CD4-positive, alpha-beta memory T cell (primary cell): ENCODE measurements at places on chromosomes 1 and 21. TPM values are rescaled to one million over a fixed set of nuclear protein-coding genes. Genes with fewer than 3 reads are reported as not detected.

CDK18 gene
- 0.78 TPM for total RNA-seq

DNA sequence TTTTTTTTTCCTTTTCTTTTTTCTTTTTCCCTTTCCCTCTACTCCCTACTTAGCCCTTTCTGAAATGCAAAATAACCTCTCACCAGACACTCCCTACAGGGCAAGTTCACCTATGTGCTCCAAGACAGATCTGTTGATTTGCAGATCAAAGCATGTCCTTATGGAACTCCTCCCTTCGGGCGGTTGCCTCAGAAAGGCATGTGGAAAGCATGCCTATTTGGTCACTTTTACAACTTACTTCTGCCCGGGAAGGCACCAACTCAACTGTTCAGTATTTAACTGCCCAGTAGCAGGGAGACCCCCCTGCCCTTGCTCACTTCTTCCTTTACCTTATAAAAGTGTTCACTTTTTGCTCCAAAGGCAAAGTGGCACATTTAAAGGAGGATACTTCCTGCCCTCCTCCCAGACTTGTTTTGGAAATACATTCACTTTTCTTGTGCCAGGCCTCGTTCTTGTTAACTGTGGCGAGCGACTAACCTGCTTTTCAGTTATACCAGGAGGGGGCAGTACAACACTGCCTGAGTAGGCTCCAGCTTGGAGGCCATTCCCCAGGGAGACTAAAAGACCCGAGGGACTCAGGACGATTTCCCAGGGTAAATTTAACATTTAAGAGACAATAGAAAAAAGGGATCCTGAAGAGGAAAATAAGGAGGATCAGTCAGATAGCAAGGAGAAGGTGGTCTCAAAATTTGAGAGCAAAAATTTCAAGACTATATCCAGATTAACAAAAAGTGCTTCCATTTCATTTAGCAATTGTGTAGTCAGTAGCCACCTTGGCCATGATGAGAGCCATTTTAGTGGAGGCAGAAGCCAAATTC is 12.3 kb upstream of the SLAMF7 start:
- DNase-seq = peak; percentile 67
- H3K27me3 ChIP-seq = no peaks in the 10 kb centered on the region
- H3K4me1 ChIP-seq = peaks cover 24% of the 10 kb centered on the region

GRCh38 chr1:242462867-242463266 is 61.6 kb downstream of the PLD5 start:
- H3K36me3 ChIP-seq = no peaks in the 10 kb centered on the region
- no peaks in the 10 kb centered on the region for H3K27me3 ChIP-seq
- DNase-seq = no peak

GRCh38 chr21:38202811-38203210 is 54.0 kb upstream of the KCNJ15 start:
- H3K27me3 ChIP-seq = no peaks in the 10 kb centered on the region
- H3K36me3 ChIP-seq = no peaks in the 10 kb centered on the region
- H3K27ac ChIP-seq = no peak overlapping the region
- no peak for DNase-seq
- no peak overlapping the region for H3K4me3 ChIP-seq

RSPO1 gene
- total RNA-seq = not detected

- no peaks in the 10 kb centered on the region for H3K36me3 ChIP-seq
- peaks cover 100% of the 10 kb centered on the region for H3K4me1 ChIP-seq
- DNase-seq = no peak
- H3K27me3 ChIP-seq = no peaks in the 10 kb centered on the region
Measured at GRCh38 chr1:211334986-211335385, 8.4 kb downstream of the TRAF5 start.

RIMKLA gene
- 0.06 TPM for total RNA-seq

UMODL1 gene
- total RNA-seq = 1.1 TPM

CHIA gene
- total RNA-seq = not detected

DNA sequence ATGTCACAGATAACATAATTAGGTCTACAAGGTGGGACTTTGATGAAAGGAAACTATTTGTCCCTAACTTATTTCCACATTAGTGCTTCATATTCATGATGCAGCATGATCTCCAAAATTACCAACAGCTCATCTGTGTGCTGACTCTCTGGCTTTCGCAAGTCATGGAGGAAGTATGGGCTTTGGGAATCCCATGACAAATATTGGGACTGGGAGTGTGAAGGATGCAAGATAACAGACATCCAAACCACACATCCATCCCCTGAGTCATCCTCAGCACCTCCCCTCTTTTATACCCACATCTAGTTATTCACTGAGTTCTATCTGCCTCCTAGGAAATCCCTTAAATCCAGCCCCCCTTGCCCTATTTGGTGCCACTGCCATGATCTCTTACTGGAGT is 102.8 kb upstream of the COL24A1 start:
- H3K27ac ChIP-seq = no peak overlapping the region
- DNase-seq = no peak
- no peaks in the 10 kb centered on the region for H3K36me3 ChIP-seq
- H3K4me3 ChIP-seq = no peak overlapping the region
- no peaks in the 10 kb centered on the region for H3K27me3 ChIP-seq

GRCh38 chr1:154962156-154962749 is 671 bp upstream of the PYGO2 start:
- peaks cover 46% of the 10 kb centered on the region for H3K36me3 ChIP-seq
- H3K27ac ChIP-seq = peak overlapping the region; percentile 84
- peak; percentile 41 for DNase-seq
- H3K27me3 ChIP-seq = no peaks in the 10 kb centered on the region

GRCh38 chr1:185789501-185790193 is 55.5 kb downstream of the HMCN1 start:
- H3K27ac ChIP-seq = no peak overlapping the region
- H3K4me1 ChIP-seq = no peaks in the 10 kb centered on the region
- H3K36me3 ChIP-seq = no peaks in the 10 kb centered on the region
- DNase-seq = no peak

LCE3E gene
- not detected for total RNA-seq

GRCh38 chr21:33937146-33937545 is 21.5 kb upstream of the ATP5PO start:
- peaks cover 89% of the 10 kb centered on the region for H3K4me1 ChIP-seq
- H3K4me3 ChIP-seq = peak overlapping the region; percentile 48
- DNase-seq = no peak
- no peaks in the 10 kb centered on the region for H3K36me3 ChIP-seq
- H3K27me3 ChIP-seq = no peaks in the 10 kb centered on the region

- H3K4me1 ChIP-seq = no peaks in the 10 kb centered on the region
- no peaks in the 10 kb centered on the region for H3K27me3 ChIP-seq
- no peak for DNase-seq
Measured at GRCh38 chr1:212234431-212235395, 50.5 kb upstream of the PPP2R5A start.

CASQ1 gene
- total RNA-seq = not detected

KCNK2 gene
- total RNA-seq = not detected

DNA sequence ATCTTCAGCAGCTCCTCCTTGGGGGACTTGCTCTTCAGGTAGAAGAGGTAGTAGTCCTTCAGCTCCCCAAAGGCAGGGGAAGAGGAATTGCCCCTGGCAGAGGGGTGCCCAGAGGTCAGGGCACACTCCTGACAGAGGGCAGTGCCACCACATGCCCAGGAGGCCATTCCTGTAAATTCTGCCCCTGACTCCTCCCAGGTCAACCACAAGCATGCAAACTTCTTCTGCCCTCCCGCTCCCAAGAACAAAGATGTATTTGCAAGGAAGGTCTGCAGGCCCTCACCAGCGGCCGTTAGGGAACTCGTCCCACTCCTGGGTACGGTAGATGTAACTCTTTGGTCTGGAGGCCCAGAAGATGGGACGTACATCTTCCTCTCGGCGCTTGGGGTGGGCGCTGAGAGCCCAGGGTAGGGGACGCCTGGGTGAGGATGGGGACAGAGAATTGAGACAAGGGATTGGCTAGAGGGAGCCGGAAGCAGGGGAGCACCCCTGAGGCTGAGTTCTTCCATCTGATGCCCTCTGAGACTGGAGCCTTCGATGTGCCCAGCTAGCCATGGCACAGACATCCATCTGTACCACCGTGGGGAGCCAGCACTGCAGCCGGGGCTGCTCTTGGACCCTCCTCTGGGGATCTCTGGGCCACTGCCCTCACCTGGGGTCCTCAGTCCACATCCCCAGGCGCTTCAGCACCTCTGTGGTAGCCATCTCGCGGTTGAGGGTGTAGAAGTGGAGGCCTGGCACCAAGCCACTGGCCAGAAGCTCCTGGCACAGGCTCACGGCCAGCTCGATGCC is 11.1 kb downstream of the MTHFR start:
- no peaks in the 10 kb centered on the region for H3K27me3 ChIP-seq
- H3K4me3 ChIP-seq = no peak overlapping the region
- H3K36me3 ChIP-seq = peaks cover 45% of the 10 kb centered on the region
- H3K4me1 ChIP-seq = no peaks in the 10 kb centered on the region

DNA sequence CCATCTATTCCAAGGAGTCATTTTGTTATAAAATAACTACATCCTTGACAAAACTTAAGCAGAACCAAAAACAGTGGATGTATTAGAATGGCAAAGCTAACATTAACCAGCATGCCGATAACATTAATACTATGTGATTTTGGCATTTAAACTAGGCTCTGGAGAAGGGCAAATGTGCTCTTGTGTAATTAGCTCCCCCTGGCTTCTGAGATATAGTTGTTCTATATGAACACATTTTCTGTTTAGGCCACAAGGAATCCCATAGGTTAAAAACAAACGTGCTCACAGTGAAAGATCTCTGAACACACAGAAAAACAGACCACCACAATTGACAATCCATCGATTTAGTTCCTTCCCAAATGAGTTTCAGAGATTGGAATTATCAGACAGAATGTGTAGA is 57.4 kb upstream of the TARS2 start:
- no peaks in the 10 kb centered on the region for H3K4me1 ChIP-seq
- DNase-seq = peak; percentile 10
- no peaks in the 10 kb centered on the region for H3K27me3 ChIP-seq
- H3K27ac ChIP-seq = no peak overlapping the region
- H3K36me3 ChIP-seq = no peaks in the 10 kb centered on the region

DNA sequence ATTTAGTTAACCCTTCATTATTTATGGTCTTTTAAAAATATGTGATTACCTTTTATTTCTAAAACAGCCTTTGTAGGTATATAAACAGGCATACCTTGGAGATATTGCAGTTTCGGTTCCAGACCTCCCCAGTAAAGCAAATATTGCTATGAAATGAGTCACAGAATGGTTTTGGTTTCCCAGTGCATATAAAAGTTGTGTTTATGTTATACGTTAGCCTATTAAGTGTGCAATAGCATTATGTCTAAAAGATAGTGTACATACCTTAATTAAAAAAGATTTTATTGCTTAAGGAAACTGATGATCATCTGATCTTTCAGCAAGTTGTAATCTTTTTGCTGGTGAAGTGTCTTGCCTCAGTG is 44.1 kb downstream of the XCL2 start:
- no peaks in the 10 kb centered on the region for H3K36me3 ChIP-seq
- DNase-seq = no peak
- peaks cover 2% of the 10 kb centered on the region for H3K4me1 ChIP-seq
- H3K27me3 ChIP-seq = no peaks in the 10 kb centered on the region
- no peak overlapping the region for H3K27ac ChIP-seq
- no peak overlapping the region for H3K4me3 ChIP-seq

DNA sequence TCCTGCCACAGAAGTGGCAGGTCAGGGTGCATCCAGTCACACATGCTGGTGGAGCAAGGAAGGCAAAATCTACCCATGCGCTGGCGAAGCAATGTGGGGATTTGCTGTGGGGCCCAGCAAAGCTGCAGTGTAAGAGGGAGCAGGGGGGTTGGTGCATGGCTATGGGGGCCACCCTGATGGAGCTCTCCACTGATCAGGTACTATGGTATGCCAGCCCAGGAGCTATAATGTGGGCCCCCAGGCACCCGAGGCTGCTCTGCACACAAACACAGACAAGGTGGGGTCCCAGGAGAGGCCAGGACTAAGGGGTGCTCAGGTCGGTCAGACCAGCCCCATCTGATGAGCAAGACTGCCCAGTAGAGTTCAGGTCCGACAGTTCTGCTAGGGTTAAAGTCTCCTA is 213.5 kb downstream of the ZC3H11B start:
- no peaks in the 10 kb centered on the region for H3K36me3 ChIP-seq
- H3K27me3 ChIP-seq = no peaks in the 10 kb centered on the region
- no peak overlapping the region for H3K27ac ChIP-seq
- DNase-seq = no peak
- H3K4me3 ChIP-seq = no peak overlapping the region

LCE1B gene
- not detected for total RNA-seq

DNA sequence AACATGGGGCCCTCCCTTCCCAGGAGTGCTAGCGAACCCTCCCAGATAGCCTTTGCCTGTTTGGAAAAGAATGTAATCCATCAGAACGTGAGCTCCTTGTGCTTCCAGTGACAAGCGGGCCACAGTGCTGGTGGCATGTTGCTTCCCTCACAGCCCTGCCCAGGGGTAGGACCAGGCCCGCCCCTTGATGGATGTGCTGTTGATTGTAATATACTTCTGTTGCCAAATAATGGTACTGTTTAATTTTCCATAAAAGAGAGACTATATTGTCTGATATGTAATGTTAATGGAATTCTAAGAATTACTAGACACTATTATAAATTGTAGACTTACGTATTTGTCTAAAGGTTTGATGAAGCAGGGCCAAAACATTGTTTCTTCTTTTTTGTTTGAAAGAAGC is 16.4 kb downstream of the ATP5PO start:
- H3K4me3 ChIP-seq = no peak overlapping the region
- peaks cover 23% of the 10 kb centered on the region for H3K36me3 ChIP-seq
- DNase-seq = no peak
- H3K4me1 ChIP-seq = peaks cover 8% of the 10 kb centered on the region
- no peaks in the 10 kb centered on the region for H3K27me3 ChIP-seq

DNA sequence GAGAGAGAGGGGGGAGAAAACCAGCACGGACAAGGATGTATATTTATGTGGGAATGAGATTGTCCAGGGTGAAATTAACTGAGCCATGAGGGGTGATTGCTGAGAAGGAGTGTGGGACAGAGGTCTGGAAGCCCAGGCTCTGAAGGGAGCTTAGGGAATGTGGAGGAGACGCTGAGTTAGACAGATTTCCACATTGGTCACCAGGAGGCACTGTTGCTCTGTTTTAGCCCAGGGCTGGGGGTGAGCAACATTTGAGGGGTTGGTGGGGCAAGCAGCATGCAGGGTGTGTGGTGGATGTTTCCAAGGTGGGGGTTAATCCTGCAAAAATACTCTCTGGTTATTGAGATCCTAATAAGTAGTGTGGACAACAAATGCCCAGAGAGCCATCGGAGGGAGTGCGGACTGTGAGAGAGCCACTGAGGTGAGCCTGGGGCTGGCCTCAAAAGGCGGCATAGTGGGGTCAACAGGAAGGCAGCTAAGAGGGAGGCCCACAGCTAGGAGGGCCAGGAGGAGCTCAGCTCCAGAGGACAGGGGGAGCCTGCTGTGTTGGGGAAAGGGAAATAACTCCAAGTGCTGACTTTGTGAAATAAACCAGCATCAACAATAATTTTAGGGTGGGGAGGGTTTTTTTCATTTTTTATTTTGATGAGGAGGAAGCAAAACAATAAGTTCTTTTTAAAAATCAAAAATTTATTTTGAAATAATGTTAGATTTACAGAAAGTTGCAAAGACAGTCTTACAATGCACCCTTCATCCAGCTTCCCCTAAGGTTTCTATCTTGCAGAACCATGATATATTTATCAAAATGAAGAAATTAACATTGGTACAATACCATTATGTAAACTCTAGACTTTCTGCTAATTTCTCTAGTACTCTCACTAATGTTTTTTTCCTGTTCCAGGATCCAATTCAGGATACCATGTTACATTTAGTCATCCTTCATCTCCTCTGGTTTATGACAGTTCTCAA is 82.8 kb upstream of the CD34 start:
- H3K4me1 ChIP-seq = no peaks in the 10 kb centered on the region
- H3K27ac ChIP-seq = no peak overlapping the region
- DNase-seq = no peak
- H3K4me3 ChIP-seq = no peak overlapping the region
